GM19239 (cell line): ENCODE measurements at places on chromosomes 1 and 21.

DNA sequence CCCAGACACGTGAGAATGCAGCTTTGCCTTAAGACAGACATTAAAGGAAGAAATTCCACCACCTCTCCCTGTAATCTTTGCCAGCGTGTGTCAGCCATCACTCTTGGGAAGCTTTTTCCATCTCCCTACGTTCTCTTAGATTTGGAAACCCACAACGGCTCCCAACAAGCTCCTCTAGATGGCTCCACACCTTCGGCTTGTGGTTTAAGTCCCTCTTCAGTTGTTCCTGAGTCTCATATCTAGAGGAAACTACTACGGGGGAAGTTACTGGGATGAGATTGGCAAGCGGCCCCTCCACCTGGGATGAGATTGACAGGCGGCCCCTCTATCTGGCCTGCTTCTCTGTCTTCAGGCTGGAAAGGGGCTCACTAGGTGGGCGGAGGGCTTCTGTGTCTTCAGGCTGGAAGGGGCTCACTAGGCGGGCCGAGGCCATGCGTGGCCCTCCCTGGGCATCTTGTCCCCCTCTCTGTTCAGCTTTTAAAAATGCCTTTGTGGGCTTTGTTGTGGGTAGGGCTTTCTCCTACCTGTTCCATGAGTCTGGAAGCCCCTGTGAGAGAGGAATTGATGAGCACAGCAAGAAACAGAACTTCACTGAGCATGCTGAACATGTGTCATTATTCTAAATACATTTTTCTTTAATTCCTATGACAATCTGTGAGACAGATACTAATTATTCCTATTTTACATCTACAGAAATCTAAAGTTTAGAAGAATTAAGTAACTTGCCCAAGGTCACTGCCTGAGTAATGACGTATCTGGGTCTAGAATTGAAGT is 670.5 kb downstream of the KIF26B start:
- DNase-seq: no peak

GRCh38 chr1:119565131-119565772 is 58.2 kb downstream of the HSD3B1 start:
- DNase-seq: no peak

DNA sequence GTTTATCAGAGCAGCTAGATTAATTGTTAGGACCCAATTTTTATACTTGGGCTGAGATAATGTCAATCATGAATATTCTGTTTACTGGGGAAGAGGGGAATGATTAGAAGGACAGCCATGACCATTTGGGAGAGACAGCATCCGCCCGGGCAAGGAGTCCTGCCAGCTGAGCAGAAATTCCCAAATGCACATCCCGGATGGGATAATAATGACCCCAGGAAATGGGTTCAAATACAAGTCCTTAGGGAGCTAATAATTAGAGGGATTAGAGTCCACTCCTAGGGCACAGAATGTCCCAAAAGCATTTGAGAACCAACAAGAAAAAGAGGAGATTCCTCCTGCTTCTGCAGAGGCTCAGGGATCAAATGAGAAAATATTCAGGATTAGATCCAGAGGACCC is 115.9 kb downstream of the LRRC53 start:
- DNase-seq: no peak

GRCh38 chr1:42456754-42457089 is 379 bp downstream of the PPCS start:
- DNase-seq: peak; percentile 62

DNA sequence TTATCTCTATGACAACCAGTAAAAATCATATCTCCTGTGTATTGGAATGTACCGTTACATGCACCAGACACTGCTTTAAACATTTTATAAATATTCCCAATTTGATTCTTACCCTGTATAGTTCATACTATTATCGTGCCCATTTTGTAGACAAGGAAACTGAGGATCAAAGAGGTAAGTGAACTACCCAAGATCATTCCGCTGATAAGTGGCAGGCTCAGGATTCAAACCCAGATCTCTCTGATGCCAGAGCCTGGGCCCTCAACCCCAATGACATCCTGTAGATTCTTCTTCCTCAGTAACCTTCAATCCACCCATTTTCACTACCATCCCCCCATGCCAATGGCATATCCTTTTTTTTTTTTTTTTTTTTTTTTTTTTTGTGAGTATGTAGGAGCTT is 12.3 kb downstream of the CFAP57 start:
- no peak for DNase-seq

DNA sequence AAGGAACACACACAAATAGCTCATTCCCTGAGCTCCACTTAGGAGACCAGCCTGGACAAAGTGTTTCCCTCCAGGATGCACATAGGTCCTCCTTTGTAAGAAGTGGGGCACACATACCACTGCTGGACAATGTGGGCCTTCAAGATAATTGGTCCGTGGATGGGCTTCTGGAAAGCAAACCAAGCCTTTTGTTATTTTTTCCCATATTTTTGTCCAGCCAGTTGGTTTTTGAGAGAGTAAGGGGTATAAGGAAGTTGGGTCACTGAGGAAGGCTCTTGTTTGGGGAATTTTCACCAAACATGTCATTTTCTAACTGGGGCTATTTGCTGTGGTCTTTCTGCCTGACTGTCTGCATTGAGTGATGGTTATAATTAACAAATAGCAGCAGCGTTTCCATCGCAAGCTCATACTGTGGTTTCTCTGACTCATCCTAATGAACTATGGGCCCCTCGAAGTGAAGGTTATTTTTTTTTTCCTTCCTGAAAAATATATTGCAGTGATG is 306.3 kb upstream of the DUSP10 start:
- no peak for DNase-seq

GRCh38 chr21:42147386-42148020 is 71.4 kb upstream of the ABCG1 start:
- DNase-seq: no peak

GRCh38 chr1:33466159-33466558 is 6.3 kb upstream of the ZSCAN20 start:
- DNase-seq: no peak

DNA sequence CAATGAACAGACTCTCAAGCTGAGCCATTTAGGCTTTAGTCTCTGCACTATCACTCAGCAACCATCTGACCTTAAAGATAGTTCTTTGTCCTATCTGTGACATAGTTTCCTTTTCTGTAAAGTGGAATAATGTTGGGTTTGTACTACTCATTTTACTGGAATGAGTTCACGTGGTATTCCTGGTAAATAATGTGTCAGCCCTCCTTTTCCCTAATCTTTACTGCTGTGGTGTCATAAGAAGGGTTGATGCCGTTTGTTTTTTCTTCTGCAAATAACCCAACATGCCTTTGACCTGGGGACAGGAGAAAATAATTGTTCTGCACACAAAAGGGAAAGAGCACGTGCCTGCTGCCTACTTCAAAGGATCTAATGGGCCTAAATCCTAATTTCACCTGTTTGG is 297.8 kb downstream of the BRINP3 start:
- DNase-seq: no peak

DNA sequence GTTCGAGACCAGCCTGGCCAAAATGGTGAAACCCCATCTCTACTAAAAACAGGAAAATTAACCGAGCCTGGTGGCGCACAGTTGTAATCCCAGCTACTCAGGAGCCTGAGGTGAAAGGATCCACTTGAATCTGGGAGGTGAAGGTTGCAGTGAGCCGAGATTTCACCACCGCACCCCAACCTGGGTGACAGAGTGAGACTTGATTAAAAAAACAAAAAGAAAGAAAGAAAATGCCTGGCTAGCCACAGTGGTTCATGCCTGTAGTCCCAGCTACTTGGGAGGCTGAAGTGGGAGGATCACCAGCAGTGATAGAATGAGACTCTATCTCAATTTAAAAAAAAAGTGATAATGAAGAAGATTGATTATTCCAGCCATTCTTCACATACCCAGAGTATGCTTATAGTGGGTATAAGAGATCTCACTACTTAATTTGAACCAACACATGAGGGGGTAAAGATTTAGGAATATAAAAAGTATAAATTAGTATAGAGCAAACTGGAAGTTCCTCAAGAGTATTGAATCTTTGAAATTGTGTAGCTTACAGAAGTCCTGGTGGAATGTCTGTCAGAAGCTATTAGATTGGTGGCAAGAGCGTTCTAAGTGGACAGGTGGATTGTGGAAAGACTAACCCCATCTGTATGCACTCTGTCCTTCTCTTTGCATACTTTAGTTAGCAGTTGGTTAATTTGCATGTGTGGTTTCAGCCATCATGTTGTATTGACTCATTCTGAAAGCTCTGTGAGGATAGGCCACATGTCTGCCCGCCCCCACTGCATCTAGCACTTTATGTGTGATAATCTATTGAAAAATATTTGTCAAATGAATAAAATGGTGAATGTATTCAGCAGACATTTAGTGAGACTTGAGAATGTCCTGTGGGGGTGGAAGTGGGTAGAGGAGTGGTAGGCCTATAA is 25.0 kb downstream of the RLF start:
- peak; percentile 32 for DNase-seq

DNA sequence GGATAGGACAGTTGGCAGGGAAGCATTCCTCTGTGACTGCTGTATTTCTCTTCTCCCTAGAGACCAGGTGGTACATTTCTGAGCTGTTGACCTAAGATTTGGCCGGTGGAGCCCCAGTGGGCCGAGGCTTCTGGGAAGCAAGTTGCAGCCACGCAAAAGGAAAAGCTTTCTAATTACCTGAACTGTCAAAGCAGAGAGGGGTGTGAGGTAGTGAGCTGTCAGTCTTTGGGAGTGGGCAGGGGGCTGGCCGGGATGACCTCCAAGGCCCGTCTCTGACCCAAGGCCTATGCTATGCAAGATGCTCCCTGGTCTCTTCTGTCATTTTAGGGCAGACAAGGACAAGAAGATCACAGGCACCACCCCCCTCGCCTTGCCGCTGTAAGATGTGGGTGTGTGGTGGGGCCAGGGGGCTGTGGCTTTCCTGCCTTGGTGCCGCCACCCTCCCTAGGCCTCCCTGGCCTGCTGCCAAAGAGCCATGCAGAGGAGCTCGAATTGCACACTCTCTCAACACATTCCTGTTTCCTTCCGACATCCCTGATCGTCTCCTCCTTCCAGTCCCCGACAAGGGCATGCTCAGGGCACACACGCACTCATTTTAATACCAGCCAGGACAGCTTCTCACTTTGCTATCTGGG is 7.7 kb downstream of the PADI1 start:
- DNase-seq: no peak

DNA sequence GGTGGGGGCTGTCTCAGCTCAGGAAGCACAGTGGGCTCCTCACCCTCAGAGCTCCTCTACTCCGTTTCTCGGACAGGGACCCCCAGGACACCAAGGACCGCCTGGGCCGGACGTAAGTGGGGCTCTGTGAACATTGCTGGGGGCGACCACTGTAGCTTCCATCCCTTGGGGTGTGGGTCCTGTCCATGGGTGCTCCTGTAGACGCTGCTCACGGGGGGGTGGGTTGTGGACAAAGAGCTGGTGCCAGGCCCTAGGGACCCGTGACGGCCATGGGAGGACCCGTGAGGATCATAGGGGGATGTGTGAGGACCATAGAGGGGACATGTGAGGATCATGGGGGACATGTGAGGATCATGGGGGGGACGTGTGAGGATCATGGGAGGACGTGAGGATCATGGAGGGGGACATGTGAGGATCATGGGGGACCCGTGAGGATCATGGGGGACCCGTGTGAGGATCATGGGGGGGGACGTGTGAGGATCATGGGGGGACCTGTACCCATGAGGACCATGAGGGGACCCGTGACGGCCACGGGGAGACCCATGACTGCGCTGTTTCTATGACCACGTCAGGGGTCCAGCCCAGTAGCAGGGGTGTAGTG is 18.1 kb downstream of the COL6A1 start:
- no peak for DNase-seq

DNA sequence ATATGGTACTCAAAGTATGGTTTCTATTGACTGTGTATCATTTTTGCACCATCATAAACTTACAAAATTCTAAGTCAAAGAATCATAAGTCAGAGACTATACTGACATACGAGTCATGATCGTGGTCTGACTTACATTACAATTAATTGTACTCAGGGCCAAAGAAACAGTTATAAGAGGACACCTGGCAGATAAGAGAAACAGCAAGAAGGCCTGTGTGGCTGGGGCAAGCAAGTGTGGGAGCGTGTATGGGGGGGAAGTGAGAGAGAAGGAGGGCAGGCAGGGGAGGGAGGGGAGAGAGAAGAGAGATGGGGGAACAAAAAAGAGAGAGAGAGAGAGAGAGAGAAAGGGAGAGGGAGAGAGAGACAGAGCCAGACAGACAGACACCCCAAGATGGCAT is 70.9 kb downstream of the RERE start:
- DNase-seq: no peak
